ENCODE measurements at places on chromosomes 6 and 20.

DNA sequence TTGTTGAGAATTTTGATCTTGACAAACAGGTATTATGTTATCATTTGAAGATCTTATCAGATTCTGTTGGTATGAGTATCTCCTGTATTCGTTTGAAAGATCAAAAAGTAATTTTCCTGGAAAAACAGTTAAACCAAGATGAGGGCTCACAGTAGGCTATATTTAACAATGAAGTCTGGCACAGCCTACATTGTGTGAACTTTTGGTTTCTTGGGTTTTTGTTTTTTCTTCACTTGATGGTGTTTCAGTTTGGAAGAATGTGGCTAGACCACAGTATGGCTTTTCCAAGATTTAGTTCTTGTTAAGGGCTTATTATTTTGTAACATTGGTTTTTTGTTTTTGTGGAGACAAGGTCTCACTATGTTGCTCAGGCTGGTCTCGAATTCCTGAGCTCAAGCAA is 306.4 kb downstream of the CDKAL1 start:
- DNase-seq: peak; percentile 16

- DNase-seq: no peak
Observed at GRCh38 chr20:49886571-49887213, 28.6 kb downstream of the SPATA2 start.

DNA sequence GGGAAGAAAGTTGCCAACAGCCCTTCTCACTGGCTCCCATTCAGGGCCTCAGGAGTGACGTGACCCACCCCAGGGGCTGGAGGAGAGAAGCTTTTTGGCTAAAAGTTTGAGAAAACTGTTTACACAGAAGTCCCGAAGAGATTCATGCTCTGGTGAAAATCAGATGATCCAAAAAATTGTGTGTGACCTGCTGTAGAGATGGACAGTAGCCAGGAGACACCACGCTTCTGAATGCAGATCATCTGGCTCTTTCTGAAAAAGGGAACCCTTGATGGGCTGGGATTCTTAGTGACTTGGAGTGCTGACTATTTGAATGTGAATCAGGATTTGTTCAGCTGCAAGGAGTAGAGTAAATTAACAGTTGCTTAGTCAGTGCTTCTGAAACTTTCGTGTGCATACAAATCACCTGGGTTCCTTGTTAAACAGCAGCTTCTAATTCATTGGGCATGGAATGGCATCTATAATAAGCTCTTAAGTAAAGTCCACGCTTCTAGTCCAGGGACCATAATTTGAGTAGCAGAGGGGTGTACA is 265.1 kb downstream of the PREX1 start:
- DNase-seq: no peak

DNA sequence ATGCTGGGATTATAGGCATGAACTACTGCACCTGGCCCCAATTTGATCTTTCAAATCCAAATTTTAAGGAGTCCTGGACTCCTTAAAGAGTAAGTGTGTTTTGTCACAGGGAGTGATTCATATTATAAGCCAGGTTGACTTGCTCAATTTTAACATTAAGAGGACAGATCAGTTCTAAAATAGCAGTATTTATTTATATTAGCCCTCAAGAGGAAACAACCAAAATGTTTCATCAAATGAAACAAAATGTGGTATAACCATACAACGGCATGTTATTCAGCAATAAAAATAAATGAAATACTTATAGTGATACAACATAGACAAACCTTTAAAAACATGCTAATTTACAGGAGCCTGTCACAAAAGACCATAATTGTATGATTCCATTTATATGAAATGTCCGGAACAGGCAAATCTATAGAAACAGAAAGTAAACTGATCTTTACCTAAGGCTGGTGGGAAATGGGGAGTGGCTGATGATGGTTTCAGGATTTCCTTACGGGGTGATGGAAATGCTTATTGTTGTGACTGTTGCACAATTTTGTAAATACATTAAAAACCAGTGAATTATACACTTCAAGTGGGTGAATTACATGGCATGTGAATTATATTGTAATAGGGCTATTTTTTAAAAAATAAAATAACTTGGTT is 637.4 kb downstream of the MMUT start:
- peak; percentile 45 for DNase-seq

GRCh38 chr6:52712136-52712535 is 41.2 kb downstream of the TMEM14A start:
- DNase-seq: no peak

Measured in fibroblast of gingiva (primary cell).